Natural killer cell treated with Interleukin-12 subunit alpha and Interleukin-12 subunit beta and Interleukin-15 and Interleukin-18, amount 100 ng/mL, for 72 hours (primary cell): ENCODE measurements at places on chromosomes 12 and 14. TPM values are rescaled to one million over a fixed set of nuclear protein-coding genes. Genes with fewer than 3 reads are reported as not detected.

DNA sequence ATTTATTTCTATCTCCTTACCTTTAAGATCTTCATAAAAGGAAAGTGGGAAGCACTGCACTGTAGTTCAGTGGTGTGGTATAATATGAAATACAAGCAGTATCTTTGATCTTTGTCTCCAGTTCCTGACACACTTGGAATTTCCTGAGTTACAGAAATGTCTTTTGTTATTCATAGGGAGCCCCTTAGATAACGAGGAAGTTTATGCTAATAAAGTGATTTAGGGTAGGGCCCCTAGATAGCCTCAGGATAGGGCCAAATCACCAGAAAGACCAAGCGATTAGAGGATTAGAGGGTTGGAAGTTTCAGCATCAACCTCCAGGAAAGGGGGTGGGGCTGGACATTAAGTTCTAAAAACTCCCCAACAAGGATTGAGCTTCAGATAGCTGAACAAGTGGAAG is 29.9 kb upstream of the DDHD1 start:
- DNase-seq, result no peak

DNA sequence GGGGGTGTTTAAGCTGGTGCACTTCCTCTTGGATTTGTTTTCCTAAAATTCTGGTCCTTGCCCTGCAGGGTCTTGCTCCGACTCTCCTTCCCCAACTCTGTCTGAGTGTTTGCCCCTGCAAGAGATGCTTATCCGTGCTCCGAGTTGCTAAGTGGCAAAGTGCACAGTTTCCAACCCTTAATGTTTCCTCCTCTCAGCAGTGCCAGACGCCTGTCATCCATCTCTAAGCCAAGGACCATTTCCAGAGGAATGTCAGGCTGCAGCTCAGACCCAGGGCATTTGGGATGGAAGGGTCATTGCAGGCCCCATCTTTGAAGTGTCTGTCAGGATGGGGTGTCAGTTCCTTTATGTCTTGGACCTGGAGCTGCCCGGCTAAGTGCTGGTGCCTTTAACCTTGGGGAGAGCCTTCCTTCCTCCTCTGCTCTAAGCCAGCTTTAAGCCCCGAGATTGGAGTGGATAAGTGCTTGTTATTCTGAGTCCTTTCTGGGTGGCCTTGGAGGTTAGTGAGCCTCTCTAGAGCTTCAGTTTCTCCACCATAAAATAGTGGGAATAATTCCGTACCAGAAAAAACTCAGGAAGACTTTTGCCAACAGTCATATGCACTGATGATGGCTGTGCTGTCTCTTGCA is 15.0 kb downstream of the WNT5B start:
- DNase-seq, result no peak

- DNase-seq, result no peak
Observed at GRCh38 chr14:75322746-75323145, 44.1 kb downstream of the FOS start.

ACOT4 gene
- 0.84 TPM for total RNA-seq

PWP1 gene
- 47.4 TPM for total RNA-seq
